ENCODE measurements at places on chromosomes 5 and 9.

- DNase-seq: no peak
These were observed 69.8 kb downstream of the GALNT10 start for GRCh38 chr5:154260224-154260927.

GRCh38 chr5:61386045-61386800 is 54.2 kb downstream of the ZSWIM6 start:
- DNase-seq: no peak

- no peak for DNase-seq
These were observed 386.0 kb downstream of the SPOCK1 start for GRCh38 chr5:137113161-137113560.

DNA sequence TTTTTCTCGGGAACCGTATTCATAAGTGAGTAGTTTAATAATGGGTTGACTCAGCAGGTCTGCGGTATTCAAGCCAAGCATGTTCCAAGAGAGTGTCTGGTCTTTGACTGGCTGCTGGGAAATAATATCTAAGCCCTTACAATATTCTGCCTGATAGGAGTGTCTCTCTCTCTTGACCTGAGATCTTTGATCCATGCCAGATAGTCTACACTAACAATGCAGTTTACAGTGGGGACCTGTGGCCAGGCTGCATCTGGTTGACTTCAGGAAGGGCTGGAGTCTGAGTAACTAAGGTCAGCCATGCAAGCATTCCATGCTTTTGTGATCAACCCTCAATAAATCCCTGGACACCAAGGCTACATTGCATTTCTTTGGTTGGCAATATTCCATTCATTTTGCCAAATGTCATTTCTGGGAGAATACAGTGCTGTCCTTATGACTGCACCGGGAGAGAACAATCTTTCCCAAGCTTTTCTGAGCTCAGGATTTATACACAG is 195.5 kb downstream of the SEMA5A start:
- DNase-seq: no peak

DNA sequence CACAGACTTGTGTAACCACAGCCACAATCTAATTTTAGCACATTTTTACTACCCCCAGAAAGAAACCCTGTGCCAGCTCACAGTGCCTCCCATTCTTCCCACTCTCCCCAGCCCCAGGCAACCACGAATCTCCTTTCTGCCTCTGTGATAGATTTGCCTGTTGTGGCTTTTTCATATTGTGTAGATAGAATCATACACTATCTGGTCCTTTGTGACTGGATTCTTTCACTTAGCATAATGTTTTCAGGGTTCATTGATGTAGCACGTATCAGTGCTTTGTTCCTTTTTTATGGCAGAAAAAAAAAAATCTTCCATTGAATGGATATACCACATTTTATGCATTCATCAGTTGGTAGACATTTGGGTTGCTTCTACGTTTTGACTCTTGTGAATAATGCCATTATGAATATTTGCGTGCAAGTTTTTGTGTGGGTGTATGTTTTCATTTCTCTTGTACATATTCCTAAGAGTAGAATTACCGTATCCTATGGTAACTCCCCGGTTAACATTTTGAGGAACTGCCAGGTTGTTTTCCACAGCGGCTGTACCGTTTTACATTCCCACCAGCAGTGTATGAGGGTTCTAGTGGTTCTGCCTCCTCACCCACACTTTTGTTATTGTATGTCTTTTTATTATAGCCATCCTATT is 64.5 kb downstream of the RCL1 start:
- DNase-seq: no peak

DNA sequence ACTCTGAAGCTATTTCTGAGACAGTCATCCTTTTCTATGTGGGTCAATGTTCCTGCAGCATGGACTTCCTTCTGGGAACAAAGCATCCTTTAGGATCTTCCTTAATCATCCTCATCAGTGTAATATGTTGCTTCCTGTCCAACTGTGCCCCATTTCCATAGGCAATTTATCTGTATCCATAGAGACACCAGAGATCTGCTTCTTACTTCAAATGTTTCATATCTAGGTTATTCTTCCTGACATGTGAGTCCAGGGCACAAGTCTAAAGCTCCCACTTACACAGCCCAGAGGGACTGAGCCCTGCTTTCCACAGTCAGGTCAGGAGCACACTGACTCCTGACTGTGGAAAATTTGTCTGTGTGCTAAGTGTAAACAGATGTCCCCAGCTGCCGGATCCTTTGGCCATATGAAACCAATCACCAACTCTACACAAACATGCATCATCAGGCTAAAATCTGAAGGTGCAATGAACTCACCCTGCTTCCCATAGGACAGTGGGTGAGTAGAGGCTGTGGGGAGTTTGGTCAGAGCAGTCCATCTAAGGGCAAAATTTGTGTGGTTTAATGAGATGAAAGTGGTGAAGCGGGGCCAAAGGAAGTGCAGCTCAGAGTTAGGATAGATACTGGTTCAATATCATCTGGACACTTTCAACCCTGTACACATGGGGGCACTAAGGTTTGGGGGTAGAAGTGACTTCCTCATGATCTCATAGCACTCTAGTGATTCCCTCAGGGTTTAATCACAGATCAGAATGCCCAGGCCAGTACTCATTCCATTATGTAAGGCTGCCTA is 85.2 kb upstream of the TNC start:
- no peak for DNase-seq

- DNase-seq: no peak
These were observed 19.4 kb downstream of the OGN start for GRCh38 chr9:92385001-92385400.

- no peak for DNase-seq
These were observed 518.5 kb downstream of the NR2F1-AS1 start for GRCh38 chr5:93062548-93062947.

- DNase-seq: no peak
These were observed 59.1 kb downstream of the ABLIM3 start for GRCh38 chr5:149200355-149200754.

DNA sequence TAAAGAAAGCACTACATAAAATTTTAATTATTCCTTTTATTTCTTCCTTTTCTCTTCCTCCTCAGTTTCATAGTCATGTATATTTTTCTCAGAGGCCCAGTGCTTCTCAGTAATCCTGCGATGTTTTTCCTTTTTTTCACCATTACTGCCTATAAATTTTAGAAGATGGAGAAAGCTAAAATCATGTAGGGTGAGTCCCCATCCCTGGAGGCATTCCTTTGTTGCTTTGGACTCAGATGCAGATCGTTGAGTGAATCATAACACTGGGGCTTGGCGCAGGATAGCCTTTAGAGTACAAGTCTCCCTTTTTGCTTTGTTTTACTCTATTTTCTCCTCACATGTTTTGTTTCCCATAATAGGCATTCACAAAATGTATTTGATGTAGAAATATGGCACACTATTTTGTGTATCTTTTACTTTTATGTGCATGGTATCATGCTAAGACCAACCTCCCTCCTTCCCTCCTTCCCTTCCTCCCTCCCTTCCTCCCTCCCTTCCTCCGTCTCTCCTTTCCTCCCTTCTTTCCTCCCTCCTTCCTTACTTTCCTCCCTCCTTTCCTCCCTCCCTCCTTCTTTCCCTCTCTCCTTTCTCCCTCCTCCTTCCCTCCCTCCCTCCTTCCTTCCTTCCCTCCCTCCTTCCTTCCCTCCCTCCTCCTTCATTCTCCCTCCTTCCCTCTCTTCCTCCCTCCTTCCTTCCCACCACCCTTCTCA is 72.4 kb downstream of the NUDT12 start:
- DNase-seq: no peak

DNA sequence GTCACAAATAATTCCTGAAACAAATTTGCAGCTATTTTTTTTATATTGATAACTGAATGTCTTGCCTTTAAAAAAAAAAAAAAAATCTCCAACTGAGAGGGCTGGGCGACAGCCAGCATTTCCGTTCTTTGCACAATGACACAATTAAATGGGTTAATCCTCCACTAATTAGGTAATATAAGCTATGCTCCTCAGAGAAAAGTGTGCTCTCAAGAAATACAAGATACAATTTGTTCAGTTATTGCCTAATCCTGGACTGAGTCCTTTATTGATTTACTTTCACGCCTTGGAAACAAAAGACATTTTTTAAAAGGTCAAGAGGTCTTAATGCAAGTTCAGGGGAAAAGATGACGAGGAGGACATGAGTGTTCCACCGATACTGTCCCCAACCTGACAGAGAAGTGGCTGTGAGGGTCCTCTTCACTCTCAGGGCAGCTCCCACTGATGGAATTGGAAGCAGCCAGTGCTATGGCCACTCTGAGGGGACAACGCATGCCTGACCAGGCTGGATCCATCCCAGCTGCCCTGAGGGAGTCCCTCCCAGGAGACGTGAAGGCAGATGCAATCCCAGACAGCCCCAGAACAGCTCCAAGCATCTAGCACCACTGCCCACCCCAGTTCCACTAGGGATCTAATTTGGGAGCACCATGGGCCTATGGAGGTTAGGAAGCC is 220.7 kb downstream of the GNA14 start:
- DNase-seq: no peak

GRCh38 chr9:121156263-121156731 is 45.4 kb downstream of the RAB14 start:
- peak; percentile 5 for DNase-seq
